Neural progenitor cell (in vitro differentiated cells): ENCODE measurements at places on chromosomes 12 and 14.

DNA sequence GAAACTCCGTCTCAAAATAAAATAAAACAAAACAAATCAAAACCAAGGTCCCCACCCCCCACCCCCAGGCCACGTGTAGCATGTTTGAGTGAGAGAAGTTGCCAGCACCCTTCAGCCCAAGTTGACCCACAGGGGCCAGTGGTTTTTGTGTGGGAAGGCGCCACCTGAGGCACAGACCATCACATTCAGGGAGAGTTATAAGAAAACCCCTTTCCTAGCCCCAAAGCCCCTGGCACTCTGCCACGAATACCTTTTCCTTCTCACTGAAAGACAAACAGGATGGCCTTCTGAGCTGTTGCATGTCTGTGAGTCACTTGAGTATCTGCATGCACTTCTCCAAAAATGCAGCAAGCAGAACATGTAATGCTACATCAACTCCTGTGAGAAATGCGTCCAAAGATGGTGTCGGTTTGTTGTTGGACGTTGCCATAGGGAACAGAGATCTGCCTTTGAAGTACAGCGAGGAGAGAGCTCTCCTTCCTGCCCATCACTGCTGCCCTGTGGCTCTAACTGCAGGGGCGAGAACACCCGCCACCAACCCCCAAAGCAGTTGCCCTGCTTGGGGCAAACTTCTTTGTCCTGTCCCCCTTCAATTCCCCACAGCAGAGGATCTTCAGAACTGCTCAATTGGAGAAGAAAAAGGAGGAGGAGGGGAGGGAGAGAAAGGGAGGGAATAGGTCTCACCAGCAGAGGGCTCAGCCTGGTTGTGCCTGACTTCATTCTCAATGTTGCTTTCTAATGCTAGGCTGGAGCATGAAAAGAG lies 2.7 kb upstream of the TRAF3 start:
- DNase-seq = peak; percentile 78

- DNase-seq = no peak
Measured at GRCh38 chr14:21197418-21198205, 41.7 kb upstream of the OR5AU1 start.

GRCh38 chr12:45398552-45398951 lies 182.7 kb downstream of the ANO6 start:
- no peak for DNase-seq

- no peak for DNase-seq
Measured at GRCh38 chr14:67650151-67650550, 24.3 kb downstream of the VTI1B start.

DNA sequence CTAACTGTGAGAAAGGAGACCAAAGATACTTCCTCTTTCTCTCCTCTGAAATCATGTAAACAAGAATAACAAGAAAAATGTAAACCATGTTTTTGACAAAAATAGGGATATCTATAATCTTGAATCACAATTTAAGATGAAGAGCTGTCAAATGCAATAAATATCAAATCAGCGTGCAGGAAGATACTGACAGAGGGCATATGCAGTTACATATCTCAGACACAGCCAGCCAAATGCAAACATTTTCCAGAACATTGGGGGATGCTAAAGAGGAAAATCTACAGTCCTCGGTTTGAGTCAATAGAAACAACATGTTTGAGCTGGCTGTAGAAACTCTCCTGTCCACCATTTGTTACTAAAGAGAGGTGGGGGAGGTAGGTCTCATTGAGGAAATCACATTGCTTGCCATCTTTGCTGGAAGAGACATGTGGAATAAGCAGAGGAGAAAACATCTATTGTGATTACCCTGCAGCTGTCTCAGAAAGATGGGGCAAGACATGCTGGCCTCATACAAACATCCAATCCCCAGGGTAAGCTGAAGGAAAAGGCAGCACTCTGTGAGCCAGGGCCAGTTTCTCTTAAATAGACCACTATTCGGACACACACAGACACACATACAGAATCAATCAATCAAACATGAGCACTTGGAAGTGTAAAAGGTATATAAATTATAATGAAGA lies 43.5 kb downstream of the CNTN1 start:
- DNase-seq = no peak

- no peak for DNase-seq
Measured at GRCh38 chr14:50524060-50524459, 8.3 kb downstream of the MAP4K5 start.

DNA sequence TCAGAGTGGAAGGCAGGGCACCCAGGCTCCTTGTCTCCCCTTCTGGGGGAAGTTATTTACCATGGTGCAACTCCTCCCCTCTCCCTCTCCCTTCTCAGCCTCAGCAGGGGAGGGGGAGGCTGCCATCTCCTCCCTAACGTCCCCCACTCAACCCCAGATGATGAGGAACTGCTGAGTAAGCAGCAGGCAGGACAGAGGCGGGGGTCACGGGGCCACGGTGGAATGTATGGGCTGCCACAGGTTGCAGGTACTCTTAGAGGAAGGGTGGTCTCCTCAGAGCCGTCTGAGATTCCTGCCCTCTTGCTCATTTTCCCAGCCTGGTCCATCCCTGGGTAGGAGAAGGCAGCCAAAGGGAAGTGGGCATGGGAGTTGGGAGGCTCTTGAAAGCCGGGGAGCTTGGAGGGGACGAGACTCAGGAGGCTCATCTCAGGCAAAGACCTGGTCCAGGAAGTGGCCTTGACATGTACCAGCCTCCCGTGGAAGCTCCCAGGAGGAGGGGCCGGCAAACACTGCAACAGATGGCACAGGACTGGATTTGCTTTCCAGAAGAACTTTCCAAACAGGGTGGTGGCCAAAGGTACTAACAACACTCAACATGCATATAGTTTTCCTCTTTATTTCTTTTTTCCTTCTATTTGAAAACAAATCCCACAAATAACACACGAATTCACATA lies 19.0 kb downstream of the RIN3 start:
- no peak for DNase-seq

GRCh38 chr14:22982477-22983245 lies at the start of gene AJUBA:
Gene AJUBA, minus strand, starts transcription at chr14:22982551. Its CDS starts 285 bp downstream, at chr14:22982266.
- DNase-seq = peak; percentile 94

GRCh38 chr14:24425704-24426103 lies 3.8 kb downstream of the CBLN3 start:
- no peak for DNase-seq

DNA sequence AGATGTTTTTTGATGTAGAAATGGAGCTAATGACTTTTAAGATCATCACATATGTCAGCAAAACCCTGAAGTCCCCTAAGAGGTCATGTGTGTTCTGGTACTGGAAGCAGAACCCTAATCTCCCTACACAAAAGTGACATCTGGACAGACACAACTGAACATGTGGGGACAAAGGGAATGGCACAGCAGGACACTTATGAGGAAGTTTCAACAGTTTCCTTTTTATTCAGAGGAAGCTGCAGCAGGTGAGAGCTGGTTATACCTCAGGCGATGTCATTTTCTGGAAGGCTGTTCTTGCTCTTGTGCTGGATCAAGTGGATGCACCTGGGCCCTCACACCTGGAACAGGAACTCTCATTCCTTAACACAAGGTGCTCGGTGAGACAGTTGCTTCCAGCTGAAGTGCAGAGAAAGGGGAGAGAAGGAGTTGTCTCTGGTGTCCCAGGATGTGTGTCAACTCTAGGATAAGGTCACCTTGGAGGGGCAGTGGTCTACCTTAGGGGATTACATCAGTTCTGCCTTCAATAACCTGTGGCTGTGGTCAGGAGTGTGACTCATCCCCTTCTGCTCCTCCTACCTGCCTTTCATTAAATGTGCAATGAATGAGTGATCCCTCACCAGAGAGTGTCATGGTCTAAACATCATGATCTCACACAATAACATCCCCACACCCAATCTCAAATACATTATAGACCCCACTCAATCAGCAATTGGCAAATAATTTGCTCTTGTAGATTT lies 463.4 kb downstream of the TMEM121 start:
- DNase-seq = no peak

- DNase-seq = no peak
Measured at GRCh38 chr12:93581370-93581769, 8.9 kb downstream of the SOCS2 start.

DNA sequence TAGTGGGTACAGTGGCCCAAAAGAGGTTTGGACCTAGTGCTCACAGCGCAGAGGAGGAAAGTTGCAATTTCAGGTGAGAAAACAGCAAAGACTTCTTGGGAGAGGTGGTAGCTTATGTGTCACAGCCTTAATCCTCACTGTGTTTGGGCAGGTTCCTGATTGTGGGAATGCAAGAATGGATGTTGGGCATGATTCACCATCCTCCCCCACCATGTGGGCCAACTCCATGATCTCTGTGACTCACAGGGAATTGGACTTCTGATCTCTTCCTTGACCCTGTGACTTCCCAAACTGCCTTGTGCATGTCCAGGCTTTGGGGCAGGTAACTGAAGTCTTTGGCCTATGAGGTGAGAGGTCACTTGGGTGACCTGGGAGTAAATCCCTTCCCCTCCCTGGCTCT lies 1.8 kb upstream of the CHST11 start:
- no peak for DNase-seq

DNA sequence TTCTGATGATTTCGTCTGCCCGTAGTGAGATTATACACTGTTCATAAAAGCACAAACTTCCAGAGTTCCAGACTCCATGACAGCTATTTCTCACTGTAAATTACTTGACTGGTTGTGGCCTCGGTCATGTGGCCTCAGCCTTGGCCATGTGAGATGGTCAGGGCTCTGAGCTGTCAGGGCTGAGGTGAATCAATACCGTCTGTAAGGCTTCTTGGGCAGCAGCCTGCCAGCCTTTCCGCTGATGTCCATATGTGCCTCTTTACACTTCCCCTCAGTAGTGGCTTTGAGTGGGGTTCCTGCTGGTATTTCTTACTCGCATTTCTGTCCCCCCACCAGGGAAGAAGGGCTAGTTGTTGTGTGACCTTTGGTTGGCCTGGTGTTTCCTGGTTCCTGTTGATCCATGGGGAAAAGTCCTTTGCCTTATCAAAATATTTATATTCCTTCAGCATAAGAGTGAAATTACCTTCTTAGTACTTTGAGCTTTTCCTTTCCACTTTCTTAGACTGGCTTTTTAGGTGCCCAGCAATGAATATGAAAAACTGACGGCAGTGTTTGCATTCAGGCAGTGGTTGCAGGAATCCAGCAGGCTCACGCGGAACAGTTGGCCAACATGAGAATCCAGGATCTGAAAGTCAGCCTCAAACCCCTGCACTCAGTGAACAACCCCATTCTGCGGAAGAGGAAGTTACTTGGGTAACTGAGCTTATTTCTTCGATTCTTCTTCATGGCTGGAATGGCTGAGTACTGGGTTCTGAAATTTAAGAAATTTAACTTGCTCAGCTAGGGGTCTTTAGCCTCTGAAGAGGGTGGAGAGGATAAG lies 46.1 kb downstream of the MAPKAPK5 start:
- no peak for DNase-seq

- DNase-seq = no peak
Measured at GRCh38 chr12:40436564-40436963, 211.8 kb downstream of the LRRK2 start.

DNA sequence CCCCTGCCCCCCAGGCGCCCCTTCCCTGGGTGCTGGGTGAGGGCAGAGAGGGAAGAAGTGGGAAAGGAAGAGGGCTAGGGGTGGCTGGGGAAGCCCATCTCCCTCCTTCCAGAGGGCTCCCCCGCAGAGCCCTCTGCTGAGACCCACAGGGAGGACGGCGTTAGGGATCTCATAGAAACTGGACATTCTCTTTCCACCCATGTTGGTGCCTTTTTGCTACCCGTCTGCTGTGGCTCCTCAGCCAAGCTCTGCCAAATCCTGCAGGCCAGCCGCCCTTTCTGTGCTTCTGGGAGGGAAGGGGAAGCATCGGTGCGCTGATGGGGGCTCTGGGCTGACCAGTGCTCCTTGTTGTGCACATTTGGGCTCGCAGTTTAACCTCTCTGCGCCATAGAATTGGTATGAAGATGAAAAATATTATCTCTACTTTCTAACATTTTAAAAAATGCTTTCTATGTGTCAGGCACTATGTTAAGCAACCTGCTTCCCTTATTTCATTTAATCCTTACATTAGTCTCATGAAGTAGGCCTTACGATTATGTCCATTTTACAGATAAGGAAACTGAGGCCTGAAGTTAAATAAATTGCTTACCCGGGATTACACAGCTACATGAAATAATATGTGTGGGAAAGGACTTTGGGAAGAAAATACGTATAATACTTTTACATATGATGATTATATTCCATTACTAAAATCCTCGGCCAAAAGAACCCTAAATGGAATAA lies 981 bp downstream of the SLC48A1 start:
- DNase-seq = no peak

GRCh38 chr12:109497675-109498074 lies 20.2 kb downstream of the UBE3B start:
- DNase-seq = no peak

GRCh38 chr14:71103662-71104484 lies 196.6 kb downstream of the PCNX1 start:
- DNase-seq = peak; percentile 60

- no peak for DNase-seq
Measured at GRCh38 chr14:61300209-61300608, 19.1 kb upstream of the TMEM30B start.

DNA sequence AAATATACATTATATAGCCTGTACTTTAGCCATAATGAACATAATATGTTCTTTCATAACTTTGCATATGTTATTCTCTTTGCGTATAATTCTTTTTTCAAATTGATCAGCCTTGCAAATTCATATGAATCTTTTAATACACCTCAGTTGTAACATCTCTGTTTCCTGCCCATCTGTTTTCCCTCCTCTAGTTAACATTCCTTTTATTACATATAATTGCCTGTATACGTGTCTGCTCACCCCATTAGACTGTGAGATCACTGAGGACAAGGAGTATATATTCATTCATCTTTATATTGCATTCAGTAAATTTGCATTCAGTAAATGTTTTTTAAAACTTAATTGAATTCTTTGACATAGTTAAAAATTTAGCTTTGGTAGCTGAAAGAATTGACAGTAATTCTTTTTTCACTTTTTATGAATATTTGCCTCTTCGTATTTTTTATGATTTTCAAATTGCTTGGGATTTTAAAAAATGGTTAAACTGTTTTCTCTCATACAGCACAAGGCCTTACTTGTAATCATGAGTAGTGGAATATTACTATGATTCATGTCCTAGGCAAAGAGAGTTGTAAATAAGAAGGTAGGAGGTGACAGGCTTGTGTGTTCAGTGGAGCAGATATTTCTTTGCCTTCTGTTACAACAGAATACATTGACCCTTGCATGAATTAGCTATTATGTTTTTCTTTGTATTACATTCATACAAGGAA lies 32.8 kb upstream of the KLHL42 start:
- no peak for DNase-seq

DNA sequence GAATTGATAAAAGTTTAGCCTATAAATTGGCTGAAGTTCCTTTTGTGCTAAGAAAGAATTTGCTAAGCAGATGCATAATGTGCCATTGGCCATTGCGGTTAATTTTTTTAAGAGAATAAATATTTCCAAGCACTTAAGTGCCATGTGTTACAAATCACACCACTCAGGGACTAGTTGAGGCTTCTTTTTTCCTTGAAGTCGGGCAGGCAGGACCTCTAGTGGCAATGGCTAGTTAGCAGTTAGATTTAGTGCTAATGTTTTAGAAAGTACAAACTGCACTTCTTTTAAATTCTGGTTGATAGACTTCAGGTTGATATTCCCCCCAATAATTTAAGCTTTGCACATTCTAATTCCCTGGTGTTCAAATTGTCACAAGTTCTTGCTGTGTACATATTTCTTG lies 294.3 kb downstream of the APAF1 start:
- peak; percentile 49 for DNase-seq
